ENCODE measurements at places on chromosomes 13 and 19.

GRCh38 chr13:98536729-98537128 is 40.2 kb downstream of the STK24 start:
- DNase-seq: no peak

DNA sequence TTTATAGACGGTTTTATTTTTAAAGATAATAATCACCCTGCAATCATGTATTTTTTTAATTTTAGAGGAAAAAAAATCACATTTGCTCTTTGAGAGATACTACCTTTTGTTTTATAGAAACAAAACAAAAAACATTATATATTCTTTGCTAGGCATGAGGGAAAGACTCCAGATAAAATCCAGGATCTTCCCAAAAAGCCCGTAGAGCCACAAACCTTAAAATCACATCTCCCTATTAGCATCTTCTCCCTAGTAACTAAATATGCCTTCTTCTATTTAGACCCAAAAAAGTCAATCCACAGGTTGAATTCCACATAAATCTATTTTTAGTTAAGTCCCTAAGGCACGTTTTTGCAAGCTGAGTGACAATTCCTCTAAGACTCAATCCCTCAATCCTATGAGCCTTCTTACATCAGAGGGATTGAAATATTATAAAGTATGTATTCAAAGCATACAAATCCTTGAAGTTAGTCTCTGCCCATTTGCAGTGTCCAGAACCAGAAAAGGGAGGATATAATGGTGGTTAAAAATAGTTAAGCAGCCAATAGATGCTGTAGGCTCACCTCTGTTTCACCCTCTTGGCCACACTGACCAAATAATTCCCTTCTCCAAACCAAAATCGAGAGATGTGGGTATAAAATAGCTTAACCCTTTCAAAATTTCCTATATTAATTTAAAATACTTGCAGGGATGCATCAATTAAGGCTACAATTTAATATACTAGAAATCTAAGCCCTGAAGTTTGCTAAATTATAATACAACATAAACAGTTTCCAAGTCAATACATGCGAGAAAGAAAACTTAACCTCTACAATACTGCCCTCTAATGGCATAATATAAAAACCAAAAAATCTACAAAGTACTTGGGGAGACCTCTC is 64.0 kb downstream of the SERP2 start:
- DNase-seq: peak; percentile 74

GRCh38 chr13:48741377-48741776 is 87.6 kb downstream of the CYSLTR2 start:
- DNase-seq: no peak

GRCh38 chr19:28322491-28322890 is 890.5 kb downstream of the UQCRFS1 start:
- DNase-seq: no peak

DNA sequence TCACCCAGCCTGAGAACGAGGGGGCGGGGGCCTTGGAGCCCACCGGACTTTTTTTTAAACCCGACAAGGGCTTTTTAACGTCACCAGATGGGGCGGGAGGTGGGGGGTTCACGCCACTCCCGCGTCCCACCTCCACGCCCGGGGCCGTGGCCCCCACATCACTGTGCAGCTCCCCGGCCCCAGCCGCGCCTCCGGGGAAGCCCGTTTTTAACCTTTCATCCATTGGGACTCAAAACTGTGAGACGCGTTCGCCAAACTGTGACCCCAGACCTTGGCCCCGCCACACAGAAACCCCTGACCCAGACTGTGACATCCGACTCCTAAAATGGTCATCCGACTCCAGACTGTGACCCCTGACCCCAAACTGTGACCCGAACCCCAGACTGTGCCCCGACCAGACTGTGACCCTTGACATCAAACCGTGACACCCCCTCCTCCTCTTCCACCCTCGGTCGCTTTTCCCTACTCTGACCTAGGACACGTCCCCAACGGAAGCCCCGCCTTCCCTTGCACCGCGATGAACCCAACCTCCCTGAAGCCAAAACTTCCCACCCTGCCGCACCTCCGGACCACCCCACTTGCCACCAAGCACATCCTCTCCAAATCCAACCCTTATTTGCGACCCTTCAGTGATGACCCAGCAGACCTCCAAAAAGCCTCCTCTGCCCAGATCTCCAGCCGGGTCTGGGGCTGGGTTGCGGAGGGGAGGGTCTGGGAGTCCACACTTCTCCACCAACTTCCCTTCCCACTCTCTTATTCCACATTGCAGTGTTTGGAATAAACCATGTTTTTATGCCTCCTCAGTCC is 1.5 kb upstream of the GRWD1 start:
- DNase-seq: no peak

DNA sequence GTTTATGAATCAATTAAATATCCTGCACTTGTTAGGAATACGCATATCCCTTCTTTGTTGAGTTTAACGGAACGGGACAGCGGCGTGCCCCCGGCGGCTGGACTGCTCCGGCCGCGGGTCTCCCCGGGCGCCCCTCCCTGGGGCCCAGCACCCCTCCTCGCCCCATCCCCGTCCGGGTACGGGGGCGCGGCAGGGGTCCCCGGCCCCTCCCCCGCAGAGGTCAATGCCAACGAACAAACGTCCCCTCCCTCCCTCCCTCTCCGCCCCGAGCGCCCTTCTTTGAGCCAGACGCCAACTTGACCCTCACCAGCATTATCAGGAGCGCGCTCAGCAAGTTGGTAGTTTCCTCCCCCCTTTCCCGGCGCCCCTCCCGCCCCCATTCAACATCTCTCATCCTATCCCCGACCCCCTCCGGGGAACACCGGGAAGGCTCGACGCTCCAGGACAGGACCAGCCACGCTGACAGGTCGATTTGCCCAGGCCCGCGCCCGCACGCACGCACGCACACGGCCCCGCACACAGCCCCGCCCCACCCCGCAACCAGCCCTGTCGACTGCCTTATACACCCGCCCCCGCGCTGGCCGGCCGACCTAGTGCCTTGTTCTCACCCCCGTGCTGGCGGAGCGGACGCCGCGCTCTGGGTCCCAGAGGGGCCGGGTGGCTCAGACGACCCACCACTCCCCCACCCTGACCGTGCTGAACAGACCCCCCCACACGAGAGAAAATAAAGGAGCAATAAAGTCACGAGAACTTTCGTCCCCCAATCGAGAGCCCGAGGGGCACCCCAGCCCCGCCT is 5.0 kb downstream of the LYL1 start:
- DNase-seq: peak; percentile 62

GRCh38 chr19:18144906-18145305 is 8.1 kb upstream of the PIK3R2 start:
- no peak for DNase-seq

DNA sequence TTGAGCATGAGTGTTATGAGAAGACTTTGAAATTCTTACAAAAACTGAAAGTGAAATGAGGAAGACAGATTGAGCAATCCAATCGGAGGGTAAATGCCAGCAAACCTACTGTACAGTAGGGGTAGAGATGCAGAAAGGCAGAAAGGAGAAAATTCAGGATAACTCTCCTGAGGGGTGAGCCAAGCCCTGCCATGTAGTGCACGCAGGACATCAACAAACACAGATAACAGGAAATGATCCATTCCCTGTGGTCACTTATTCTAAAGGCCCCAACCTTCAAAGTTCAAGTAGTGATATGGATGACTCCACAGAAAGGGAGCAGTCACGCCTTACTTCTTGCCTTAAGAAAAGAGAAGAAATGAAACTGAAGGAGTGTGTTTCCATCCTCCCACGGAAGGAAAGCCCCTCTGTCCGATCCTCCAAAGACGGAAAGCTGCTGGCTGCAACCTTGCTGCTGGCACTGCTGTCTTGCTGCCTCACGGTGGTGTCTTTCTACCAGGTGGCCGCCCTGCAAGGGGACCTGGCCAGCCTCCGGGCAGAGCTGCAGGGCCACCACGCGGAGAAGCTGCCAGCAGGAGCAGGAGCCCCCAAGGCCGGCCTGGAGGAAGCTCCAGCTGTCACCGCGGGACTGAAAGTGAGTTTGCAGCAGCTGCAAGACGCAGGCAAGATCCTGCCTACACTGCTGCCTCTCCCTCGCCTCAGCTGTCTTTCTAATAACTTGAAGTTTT is at the start of gene TNFSF13B:
Gene TNFSF13B (plus strand): TSS at position 118 of the 728 bp plus-strand sequence. CDS start 178 bp downstream, at position 296.
- peak; percentile 89 for DNase-seq

DNA sequence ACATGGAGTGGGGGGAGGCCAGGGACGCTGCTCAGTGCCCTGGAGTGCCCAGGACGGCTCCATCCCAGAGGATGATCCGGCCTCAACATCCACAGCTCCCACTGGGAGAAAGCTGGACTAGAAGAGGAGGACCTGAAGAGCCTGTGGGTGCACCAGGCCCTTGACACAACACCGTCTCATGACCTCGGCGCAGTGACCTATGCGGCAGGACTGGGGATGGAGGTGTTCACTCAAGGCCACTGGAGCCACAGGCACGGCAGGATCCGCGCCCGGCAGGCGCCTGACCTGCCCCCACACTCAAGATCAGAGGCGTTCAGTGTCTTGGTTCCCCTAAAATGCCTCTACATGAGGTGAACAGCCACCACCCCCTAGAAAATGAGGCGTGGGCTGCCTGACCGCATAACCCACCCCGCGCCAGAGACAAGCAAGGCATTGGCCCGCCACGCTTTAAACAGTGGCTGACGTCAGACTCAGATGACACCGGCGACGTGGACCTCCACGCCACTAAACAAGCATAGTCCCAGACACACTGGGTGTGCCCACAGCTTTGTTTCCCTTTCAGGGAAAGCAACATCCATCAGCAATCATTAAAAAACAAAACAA is 8.0 kb downstream of the SGTA start:
- no peak for DNase-seq

GRCh38 chr19:58368561-58369360 is 6.2 kb upstream of the ZNF497 start:
- DNase-seq: no peak

GRCh38 chr13:29535663-29536655 is 59.5 kb downstream of the SLC7A1 start:
- DNase-seq: no peak

DNA sequence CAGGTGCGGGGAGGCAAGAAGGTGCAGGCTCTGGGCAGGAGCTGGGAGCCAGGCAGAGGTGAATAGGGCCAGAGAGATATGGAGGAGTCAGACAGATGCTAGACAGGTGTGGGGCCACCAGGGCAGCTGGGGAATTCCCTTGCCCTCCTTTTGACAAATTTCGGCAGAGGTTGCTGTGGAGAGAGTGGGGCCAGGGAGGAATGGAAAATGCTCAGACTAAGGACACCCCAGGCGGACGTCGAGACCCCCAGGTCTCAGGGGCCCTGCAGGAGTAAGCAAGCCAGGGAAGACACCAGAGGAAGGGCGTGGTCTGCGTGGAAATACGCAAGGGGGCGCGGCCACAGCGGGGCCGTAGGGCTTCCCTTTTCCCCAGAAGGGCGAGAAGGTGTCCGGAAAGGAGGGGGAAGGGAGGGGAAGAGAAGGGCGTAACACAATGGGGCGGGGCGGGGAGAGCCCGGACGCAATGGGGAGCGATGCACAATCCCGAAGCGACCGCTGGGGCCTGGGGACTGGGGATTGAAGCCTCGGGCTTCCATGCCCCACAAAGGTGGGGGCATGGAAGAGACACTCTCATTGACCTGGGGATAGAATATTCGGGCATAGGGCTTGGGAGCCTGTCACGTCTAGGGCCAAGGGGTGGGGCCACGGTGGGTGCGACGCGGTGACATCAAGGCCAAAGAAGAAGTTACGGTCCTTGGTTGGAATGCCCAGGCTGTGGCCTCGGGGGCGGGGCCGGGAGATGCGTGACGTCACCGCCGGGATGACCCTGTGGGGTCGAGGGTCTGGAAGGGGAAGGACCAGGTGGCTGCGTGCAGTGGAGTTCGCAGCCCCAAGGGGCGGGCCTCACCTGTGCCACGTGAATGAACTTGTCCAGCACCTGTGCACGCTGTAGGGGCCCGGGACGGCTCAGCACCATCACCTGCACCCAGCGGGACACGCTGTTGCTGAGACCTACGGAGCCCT is 8.2 kb downstream of the RASGRP4 start:
- peak; percentile 83 for DNase-seq

- no peak for DNase-seq
Observed at GRCh38 chr13:98452851-98453843, 123.8 kb downstream of the STK24 start.

- DNase-seq: no peak
Observed at GRCh38 chr13:40979232-40979631, 39.9 kb downstream of the ELF1 start.

GRCh38 chr19:36672368-36672767 is 5.7 kb upstream of the ZNF461 start:
- no peak for DNase-seq

GRCh38 chr13:46288570-46289259 is 77.0 kb downstream of the LRRC63 start:
- peak; percentile 77 for DNase-seq

GRCh38 chr13:32936716-32937115 is 79.5 kb upstream of the KL start:
- no peak for DNase-seq

- DNase-seq: no peak
Observed at GRCh38 chr19:14826006-14826405, 9.0 kb downstream of the OR7A5 start.

GRCh38 chr19:55656552-55656951 is 1.7 kb downstream of the U2AF2 start:
- DNase-seq: no peak

GRCh38 chr13:97308735-97309429 is 86.7 kb downstream of the MBNL2 start:
- DNase-seq: no peak

DNA sequence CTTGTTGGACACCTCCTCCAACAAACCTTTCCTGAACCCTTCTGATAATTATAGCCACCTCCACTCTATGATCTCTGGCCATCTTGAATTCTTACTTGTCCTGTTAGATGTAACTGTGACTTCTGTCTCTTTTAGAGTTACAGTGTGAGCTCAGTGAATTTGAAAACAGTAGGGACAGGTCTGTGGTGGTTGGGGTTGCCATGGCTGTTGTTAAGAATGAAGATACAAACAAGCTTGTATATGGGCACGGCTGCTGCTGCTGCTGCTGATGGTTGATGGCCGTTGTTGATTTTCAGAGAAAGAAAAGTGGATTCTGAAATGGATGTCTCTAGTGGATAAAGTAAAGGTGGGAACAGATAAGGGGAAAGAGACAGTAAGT is 101.5 kb downstream of the STARD13 start:
- no peak for DNase-seq

- DNase-seq: no peak
Observed at GRCh38 chr13:48081739-48082138, 13.2 kb downstream of the MED4 start.

DNA sequence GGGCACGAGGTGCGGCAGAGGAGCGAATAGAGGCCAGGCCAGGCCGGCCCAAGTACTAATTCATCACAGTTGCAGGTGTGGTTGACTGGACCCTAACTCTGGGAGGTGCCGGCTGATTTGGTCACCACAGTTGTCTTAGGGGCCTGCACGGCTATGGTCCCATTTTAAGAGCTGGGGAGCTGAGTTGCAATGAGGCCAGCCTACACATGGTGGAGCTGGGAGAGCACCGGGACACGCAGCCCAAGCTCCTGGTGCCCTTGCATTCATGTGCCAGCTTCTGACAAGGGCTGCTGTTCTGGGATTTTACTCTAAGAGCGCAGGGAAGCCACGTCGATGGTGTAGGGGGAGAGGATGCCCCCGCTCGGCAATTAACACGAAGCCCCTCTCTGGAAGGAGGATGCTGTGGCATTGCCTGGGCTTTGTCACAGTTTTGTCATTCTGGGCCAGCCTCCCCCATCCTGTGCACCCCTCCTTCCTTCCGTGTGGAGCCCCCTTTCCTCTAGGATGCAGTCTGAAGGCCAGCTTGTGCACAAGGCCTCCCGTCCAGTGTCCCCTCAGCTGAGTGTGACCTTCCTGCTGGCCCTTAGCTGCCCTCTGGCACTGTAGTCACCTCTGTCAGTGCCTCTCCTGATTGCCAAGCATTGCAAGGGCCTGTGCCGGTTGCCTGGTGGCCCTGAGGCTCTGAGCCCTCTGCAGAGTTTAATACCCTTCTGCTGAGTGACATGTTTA is 109.4 kb upstream of the C1QTNF9B start:
- DNase-seq: no peak

GRCh38 chr13:77868717-77869116 is 49.9 kb downstream of the EDNRB start:
- DNase-seq: no peak

Data from AML-193 (cell line).